T follicular helper cell (primary cell): ENCODE measurements at places on chromosomes 12 and 14.

DNA sequence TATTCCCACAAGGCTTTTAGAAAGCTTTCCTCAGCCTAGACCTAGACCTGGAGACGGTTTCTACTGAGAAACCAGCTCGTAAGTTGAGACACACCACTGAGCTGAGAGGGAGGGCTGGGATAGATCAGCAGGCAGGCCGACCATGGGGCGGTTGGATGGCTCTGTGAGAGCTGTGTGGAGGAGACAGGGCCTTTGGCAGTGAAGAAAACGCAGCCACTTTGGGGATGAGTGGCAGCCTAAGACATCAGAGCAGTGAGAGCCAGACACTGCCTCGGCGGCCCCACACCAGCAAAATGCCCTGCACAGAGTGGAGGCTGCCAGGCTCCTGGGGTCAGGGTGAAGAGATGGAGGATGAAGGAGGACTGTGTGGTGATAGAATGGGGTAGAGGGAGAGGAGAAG is 46.0 kb downstream of the CACNA2D4 start:
- no peak for DNase-seq

DNA sequence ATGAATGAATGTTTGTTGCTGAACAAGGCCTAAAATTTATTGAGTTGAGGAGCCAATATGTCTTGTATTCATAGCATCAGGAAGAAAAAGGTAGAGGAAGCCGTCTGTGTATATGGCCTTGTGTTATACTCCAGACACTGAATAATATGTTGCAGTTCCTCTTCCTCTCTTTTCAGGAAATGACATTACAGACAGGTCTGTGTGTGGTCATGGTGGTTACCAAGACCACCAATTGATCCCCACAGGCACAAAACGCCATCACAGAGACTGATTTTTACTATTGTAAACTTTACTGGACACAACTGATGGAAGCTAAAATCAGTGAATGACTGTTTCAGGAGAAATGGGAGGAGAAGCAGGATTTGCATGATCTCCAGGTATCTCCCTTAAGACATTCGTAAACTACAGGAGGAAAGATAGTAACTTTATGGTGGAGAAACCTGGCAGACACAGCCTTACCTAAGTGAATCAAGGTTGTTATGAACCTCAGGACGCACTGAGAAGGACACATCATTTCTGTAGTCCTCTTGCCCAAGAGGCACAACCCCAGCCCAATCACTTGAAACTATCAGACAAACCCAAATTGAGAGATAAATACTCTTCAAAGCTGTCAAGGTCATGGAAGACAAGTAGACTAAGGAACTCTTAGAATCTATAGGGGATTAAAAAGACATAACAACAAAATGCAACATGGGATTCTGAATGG is 334.1 kb upstream of the RGS6 start:
- DNase-seq, result no peak

DNA sequence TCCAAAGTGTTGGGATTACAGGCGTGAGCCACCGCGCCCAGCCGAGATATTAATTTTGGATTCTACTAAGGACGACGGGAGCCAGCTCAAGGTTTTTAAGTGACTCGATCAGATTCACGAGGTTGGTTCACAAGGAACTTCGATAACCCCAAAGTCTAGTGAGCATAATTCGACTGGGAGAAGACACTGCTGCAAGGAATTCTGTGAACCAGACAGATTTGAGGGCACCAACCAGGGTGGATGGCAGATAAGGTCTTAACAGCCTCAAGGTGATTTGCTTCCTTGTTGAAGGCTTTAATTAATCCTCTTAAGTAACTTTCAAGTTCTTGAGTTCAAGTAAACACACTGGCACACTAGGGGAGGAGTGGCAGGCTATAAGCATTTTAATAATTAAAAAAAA is 1.1 kb upstream of the KLHDC2 start:
- no peak for DNase-seq

DNA sequence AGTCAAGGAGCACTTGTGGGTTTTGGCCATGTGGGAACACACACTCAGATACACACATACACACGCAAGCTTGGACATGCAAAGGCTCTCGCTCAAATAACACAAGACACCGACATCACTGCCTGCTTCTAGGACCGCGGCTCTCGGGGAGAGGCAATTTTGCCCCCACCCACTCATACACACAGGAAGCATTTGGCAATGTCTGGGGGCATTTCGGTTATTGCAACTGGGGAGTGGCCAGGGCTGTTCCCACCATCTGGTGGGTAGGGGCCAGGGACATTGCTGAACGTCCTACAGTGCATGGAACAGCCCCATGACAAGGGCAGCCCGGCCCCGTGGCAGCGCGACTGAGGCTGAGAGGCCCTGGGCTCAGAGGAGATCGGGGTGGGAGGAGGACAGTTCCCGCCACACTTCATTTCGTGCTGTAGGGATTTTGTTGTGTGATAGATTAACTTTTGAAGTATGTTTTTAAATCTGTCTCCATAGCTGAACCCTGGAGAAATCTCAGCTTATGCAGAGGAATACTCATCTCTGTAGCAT is 35.6 kb downstream of the RIMBP2 start:
- no peak for DNase-seq

- no peak for DNase-seq
Observed at GRCh38 chr12:52178984-52179383, 12.8 kb downstream of the KRT80 start.

GRCh38 chr14:40129159-40129558 is 696.9 kb upstream of the FBXO33 start:
- no peak for DNase-seq

DNA sequence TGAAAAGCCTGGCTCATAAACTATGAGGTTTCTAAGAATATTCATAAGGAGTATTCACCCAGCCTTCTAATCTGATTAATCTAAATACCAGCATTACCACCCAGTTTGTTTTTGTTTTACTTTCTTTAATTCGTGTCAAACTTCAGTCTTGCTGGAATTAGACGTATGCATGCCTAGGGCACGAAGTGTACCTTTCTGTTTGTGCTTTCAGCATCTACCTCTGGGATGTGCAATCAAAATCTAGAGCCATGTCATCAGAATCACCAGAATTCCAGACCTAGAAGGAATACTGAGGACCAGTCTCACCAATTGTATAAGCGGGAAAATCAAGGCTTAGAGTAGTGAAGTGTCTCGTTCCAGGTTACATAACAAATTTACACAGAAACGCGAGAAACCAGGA is 57.3 kb downstream of the KITLG start:
- no peak for DNase-seq

GRCh38 chr14:61145034-61145902 is 135.9 kb downstream of the TMEM30B start:
- no peak for DNase-seq

- DNase-seq, result no peak
Observed at GRCh38 chr14:53516261-53516774, 363.2 kb upstream of the DDHD1 start.

- DNase-seq, result peak; percentile 41
Observed at GRCh38 chr14:77067632-77068516, 30.2 kb upstream of the CIPC start.

DNA sequence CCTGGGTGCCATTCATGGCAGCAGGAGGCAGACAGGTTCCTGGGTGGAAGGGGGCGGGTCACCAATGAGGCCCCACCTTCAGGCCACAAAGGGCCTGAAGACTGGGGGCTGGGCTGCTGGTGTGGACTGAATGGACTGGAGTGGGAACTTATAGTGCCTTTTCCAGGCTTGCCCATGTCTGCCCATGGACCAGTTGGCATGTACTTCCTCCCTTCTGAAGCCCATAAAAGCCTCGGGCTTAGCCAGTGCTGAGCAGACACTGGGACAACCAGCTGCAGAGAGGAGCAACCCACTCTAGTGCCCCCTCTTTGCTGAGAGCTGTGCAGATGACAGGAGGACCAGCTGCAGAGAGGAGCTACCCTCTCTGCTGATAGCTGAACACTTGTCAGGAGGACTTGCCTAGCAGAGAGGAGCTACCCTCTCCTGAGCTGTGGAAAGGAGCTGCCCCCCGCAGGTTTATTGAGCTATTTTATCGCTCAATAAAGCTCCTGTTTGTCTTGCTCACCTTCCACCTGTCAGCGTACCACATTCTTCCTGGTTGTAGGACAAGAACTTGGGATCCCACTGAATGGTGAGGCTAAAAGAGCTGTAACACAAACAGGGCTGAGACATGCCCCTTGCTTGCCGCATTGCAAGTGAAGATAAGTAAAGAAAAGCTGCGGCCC is 34.0 kb downstream of the APAF1 start:
- DNase-seq, result no peak

- DNase-seq, result no peak
Observed at GRCh38 chr12:48823281-48823680, 5.0 kb downstream of the CACNB3 start.

DNA sequence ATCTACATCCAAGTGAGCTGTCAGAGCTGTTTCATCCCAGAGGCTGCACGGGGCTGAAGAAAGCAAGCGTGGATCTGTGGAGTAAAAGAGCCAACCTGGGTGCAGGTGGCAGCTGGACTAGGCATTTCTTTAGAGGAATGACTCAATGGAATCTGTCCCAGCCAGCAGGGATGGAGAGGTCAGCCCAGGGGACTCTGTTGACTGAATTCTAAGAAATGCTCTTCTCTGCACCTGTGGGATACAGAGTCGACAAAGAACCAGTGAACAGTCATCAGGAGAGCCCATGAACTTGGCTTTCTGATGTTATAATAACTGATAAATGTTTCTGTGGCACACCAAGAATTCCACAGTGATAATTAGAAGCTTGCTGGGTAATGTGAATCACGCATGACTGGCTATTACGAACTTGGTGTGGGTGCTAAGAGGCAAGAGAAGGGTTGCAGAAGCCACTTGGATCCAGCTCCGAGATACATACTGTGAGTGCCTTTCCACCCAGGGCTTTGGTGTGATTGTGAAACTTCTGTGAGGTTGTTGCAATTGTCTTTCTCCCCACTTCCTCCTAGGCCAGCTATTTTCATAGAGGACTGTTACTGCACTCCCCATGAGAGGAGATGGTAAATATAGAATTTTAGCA is 16.2 kb downstream of the PYGL start:
- DNase-seq, result no peak

DNA sequence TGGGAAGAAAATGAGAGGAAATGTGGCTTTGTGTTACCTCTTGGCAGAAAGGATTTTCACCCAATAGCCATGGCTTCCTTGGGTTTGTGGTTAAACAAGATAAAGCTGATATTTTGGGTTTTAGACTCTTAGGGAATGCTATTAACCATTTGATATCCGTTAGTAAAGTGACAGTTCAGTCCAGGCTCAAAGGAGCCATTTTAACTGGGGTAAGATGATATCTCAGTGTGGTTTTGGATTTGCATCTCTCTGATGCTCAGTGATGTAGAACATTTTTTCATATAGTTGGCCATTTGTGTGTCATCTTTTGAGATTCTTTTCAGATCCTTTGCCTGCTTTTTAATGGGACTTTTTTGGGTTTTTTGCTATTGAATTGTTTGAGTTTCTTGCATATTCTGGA is 30.1 kb downstream of the IFT43 start:
- DNase-seq, result no peak

GRCh38 chr14:91390165-91390778 is 27.3 kb downstream of the CCDC88C start:
- no peak for DNase-seq

DNA sequence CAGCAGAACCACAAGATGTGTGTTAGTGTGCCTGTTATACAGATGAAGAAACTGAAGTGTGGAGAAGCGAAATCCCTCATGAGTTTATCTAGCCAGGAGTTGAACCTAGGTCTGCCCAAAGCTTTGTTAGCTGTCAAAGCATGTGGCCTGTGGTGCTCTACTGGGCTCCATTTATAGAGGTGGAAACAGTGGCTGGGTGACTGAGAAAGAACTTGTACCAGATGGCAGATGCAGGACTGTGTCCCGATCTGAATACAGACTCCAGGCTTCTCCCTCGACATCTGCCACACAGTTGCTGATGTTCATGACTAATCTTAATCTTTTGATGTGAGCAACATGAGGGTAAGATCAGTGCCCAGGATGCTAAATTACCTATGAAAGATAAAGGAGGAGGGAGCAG is 89.1 kb downstream of the C12orf75 start:
- DNase-seq, result no peak

DNA sequence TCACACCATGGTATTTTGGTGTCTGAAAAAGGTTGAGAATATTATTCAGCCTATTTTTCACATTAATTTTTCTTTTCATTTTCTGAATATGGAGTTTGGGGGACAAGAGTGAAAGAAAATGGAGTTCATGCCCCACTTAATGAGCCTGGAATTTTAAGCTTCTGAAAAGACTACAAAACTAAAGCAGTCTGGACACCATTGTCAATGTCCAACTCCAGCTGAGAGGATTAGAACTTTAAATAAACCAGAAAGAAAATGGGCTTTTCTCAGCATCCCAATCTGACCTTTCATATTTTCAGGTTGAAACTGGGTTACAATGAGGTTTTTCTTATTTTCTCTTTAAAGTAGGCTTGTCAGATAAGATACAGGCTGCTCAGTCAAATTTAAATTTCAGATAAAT is 207.7 kb downstream of the SLC6A15 start:
- no peak for DNase-seq

GRCh38 chr12:43964033-43964432 is 128.2 kb downstream of the TMEM117 start:
- DNase-seq, result no peak

DNA sequence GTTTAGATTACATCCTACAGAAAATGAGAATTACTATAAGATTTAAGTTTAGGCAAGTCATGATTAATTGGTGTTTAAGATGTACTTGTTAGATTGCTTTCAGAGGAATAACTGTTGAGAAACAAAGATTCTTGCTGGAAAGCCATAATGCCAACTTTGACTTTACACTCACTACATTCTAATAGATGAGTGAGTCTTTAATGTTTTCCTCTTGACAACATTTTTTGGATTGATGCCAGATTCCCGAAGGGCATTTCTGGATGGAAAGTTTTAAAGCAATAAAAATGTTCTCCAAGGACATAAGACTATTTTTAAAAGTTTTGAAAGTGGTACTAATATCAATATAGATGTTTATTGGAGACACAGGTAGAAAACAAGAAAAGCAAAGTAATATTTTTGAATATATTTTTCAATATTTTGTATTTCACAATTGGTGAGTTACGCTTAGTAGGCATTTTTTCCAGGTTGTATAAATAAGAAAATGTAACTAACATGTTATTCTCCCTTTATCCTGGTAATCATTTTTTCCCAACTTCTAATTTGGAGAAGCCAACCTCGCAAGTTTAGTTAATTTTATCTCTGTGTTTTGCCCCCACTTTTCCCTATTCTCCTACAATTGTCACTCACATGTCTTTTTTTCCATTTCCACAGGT is 307.3 kb downstream of the CEP128 start:
- DNase-seq, result no peak

DNA sequence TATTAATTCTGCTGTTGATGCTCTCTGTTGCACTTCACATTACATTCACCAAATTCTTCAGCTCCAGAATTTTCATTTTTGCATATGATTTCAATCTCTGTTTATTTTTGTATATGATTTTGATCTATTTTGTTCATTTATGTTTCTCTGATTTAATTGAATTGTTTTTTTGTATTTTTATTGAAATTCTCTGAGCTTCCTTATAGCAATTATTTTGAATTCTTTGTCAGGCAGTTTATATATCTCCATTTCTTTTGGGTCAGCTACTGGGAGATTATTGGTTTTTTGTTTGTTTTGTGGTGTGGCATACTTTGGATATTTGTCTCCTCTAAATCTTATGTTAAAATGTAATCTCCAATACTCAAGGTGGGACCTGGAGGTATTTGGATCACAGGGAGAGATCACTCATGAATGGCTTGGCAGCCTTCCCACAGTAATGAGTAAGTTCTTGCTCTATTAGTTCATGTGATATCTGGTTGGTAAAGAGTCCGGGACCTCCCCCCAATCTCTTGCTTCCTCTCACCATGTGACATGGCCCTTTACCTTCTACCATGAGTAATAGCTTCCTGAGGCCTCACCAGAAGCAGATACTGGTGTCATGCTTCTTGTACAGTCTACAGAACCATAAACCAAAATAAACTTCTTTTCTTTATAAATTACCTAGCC is 8.7 kb upstream of the TCL1A start:
- no peak for DNase-seq
